H1 (cell line): ENCODE measurements at places on chromosomes 4 and X.

GRCh38 chr4:165737309-165737972 lies 135.6 kb upstream of the TLL1 start:
- no peak for DNase-seq

GRCh38 chr4:181685911-181686310 lies 557.3 kb upstream of the TENM3 start:
- no peak for DNase-seq

DNA sequence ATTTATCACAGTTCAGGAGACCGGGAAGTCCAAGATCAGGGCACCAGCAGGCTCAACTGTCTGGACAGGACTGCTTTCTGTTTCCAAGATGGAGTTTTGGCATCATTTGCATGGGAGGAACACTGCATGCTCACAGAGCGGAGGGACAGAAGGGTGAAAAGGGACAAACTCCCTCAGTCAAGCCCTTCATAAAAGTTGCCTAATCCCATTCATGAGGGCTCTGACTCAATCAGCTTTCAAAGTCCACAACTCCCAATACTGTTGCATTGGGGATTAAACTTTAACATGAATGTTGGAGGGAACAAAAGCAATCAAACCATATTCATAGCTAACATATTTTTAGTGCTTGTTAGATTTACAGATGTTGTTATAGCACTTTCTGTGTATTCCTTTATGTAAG lies 158.9 kb upstream of the MAD2L1 start:
- DNase-seq = no peak

DNA sequence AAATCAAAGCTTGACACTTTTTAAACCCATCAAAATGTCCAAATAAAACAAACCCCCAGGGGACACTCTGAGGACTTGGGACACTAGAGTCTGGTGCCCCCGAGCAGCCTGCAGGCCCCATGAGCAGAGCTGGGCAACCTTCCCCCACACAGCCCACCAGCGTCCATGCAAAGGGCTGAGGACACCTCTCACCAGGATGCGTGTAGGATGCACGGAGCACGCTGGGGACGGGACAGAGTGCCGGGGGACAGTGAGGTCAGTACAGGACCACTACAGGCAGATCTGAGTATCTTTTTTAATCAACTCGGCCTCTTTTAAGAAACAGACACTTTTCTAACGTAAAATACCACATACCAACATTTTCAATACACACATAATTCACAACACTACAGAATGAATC lies 6.9 kb downstream of the GAK start:
- DNase-seq = no peak

DNA sequence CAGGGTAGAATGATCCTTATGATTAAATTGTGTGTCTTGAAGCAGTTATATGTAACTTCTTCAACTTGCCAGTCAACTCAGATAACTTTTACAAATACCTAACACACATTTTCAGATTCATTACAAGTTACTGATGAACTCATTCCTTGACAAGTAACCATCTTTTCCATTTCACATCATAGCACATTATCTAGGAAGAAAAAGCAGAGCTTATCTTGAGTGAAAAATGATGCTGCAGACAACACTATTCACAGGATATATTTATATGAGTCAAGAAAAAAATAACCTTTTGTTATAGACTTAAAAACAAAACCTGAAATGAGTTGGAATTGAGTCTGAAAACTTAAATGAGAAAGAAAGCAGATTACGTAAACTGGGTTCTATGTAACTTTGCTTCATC lies 68.9 kb downstream of the LEF1 start:
- no peak for DNase-seq

GRCh38 chrX:107825698-107826237 lies at the start of gene MID2:
Gene MID2 (plus strand): TSS chrX:107825866. CDS start chrX:107826427, 561 bp downstream.
- no peak for DNase-seq

GRCh38 chr4:26020881-26021280 lies 106.9 kb downstream of the SMIM20 start:
- no peak for DNase-seq
